ENCODE measurements at places on chromosomes 5 and 9.

DNA sequence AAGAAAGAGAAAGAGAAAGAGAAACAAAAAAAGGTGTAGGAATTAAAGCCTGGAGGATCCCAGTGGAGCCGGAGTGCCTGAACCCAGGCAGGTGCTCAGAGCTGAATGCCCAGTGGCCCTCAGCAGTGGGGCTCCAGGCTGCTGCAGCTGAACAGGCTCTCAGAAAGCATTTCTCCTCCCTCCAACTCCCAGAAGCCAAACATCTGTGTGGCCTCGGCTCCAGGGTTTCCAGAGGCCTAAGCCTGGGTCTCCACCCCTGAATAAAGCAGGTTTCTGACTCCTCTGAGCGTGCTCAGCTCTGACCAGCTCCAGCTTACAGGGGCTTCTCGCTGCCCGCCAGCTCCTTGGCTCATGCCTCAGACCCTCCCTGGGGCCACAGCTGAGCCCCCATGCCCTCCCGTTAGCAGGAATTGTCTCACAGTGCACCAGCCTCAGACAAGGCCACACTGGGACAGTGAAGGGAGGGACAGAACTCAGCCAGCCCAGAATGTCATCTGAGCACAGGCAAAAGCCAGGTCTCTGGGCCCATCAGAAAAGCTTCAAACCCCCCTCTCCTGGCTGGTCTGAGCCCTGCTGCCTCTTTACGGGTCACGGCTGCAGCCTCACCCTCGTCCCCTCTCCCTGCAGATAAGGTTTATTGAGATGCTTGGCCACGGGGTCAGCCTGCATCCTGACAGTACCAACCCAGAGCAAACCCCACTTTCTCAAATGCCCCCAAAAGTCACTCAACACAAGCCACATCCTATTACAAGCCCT is 114.4 kb upstream of the PPP1R26 start:
- DNase-seq = no peak

GRCh38 chr5:150116667-150117400 is 30.5 kb upstream of the CSF1R start:
- DNase-seq = no peak

DNA sequence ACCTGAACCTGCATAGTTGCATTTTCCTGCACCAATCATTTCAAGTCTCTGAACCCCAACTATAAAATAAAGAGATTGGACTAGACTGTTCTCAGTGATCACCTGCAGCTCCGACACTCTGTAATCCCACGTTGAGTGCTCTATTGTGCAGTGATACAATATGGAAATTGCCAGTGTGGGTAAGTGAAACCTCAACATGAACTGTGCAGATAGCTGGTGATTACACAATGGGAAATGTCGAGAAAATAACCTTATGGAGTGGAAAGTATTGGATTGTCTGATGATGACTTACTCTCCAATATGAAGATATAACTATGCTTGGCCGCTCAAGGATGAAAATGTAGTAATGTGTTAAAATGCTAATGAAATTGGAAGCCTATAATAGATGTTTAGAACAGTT is 293.1 kb upstream of the BRINP1 start:
- no peak for DNase-seq

- DNase-seq = no peak
These were observed 316.7 kb upstream of the SLC30A5 start for GRCh38 chr5:68777135-68777534.

DNA sequence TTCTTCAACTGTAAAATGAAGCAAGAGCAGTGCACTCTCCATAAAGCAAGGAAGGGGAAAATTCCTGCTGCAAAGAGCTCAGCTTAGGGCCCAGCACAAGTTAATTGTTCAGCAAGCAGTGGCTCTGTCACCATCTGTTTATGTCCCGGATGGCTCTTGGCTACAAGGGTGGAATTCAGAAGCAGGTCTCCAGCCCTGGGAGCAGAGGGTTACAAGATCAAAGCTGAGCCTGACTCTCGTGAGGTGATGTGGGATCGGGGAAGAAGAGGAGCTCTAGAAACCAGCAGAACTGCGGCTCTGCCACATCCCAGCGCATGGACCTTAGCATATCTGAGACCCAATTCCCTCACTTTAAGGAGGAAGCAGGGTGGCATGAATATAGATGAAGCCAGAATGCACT is 25.2 kb upstream of the OLFM1 start:
- no peak for DNase-seq

DNA sequence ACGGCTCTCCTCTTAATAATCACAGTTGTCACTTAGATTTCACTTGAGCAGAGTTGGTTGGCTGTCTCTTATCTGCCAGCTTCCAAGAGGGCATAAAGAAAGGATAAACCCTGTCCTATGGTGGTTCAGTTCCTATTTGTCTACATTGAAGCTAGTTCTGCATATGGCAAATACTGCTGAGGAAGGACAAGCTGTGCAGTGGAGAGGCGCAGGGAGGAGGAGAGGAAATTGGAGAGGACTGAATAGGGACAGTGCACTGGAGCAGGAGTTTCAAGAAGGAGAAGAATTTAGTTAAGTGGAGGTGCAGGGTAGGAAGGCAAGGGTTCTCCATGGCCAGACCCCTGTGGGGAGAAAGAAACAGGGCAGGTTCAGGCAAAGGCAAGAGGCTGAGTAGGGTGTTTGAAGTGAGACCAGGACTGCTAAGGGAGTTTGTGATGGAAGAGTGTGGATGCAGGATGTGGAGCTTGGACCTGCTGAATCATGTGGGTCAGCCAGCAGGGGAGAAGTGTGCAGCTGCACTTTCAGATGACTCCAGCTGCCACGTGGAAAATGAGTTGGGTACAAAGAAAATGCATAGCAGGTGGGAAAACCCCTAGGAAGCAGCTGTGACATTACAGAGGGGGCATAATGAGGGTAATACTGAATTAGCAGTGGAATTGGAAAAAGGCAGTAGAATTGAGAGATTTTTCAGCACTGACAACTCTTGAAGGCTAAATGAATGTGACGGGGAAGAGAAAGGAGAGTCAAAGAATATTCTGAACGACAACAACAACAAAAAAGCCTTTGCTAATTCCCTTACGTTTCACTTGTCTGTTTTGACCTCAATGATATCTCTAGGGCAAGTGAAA is 66.8 kb downstream of the MAMDC2 start:
- no peak for DNase-seq

DNA sequence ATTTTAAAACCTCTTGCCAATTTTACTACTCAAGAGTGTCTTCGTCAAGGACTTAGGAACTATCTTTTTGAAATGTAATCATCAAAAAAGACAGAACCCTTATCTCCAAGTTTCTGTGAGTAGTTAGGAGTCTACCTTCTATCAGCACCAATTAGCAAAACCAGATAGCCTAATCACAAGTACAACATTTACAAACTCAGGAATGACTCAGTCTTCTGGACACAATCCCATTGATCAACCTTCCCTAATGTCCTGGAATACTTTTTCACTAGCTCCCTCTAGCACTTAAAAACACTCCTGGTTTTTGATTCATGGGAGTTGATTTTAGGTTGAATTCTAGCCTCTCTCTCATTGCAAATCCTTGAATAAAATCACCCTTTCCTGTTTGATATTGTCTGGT is 680.7 kb downstream of the PRR16 start:
- no peak for DNase-seq

DNA sequence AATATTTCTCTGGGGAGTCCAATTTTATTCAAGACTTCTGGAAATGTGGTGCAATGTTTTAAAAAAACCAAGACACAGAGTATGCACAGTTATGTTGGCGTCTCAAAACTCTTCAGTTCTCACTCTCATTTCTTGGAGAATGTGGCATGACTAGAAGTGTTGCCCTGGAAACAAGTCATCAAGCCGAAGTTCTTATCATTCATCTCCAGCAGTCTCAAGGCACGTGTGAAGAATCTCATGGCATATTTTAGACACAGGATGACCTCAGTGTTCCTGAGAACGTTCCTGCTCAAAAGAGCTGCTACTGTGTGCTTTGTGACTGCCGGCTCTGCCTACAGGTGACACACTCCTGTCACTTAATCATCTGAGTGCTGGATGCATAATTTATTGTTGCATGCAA is 147.4 kb upstream of the IRX4 start:
- no peak for DNase-seq

DNA sequence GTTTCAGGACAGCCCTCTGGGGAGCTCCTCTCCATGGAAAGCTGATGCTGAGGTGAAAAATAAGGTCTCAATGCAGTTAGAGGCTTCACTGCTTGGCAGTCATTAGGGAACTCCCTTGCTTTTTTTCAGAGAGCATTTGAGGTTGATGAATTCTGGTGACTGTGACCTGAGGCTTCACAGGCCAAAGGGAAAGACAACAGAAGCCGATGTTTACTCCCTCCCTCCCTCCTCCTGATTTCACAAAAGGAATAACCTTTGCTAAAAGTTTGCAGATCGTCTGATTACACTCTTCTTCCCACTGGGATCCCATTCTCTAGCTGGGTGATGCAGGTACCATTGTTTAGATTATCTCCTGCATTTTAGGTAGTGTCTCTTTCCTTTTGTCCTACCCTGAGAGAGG is 329.4 kb downstream of the KIF4B start:
- DNase-seq = no peak
